Bone marrow (tissue), 2 donors: ENCODE measurements at places on chromosomes 3 and 15.

GRCh38 chr15:91482799-91483198, 370.7 kb upstream of the SLCO3A1 start:
- no peak for DNase-seq

GRCh38 chr3:112496366-112497067, 2.8 kb downstream of the BTLA start:
- no peak for DNase-seq

GRCh38 chr15:78360958-78361718, 21.0 kb downstream of the CRABP1 start:
- DNase-seq = no peak

DNA sequence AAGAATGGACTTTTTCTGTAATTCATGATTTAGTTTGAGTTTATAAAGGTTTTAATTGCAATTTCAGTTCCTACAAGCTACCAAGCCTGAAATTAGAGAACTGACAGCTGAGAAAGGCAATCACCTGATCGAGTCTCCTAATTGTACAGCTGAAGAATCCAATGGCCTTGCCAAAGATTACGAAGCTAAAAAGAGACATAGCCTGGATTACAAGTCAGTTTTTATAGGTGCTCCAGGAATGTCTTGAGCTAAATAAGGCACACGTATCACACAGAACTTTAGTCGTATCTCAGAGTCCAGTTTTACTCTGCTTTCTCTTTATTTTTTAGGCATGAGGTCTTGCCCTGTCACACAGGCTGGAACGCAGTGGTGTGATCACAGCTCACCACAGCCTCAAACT, 6.6 kb downstream of the DPH3 start:
- DNase-seq = no peak

DNA sequence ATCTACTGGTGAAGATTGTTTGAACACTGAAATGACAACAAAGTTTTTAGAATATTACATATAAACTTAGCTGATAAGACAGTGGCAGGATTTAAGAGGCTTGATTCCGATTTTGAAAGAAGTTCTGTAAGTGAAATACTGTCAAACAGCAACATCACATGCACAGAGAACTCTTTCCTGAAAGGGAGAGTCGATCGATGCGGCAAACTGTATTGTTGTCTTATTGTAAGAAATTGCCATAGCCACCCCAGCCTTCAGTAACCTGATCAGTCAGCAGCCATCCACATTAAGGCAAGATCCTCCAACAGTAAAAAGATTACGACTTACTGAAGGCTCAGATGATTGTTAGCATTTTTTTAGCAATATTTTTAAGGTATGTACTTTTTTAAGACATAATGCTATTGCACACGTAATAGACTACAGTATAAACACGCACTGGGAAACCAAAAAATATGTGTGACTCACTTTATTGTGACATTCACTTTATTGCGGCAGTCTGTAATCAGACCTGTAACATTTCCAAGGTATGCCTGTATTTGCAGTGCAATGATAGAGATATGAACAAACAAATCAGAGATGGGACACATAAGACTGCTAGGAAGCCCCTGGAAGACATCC, 225.6 kb upstream of the UBE2E1 start:
- DNase-seq = no peak

DNA sequence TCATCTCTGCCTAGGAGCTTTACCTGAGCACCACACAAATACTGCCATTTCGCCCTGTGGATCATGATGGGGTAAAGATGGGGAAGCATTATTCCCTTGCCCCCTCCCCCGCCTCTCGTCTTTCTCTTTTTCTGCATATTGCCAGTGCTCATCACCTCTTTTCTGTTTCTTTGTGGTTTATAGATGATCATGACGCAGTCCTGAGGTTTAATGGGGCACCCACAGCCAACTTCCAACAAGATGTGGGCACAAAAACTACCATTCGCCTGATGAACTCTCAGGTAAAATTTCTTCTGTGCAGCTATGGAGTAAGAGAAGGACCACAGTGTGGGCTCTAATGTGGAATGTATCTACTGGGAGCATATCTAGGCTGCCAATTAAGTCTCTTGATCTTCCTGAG, 88.2 kb downstream of the RPL39L start:
- DNase-seq = no peak

DNA sequence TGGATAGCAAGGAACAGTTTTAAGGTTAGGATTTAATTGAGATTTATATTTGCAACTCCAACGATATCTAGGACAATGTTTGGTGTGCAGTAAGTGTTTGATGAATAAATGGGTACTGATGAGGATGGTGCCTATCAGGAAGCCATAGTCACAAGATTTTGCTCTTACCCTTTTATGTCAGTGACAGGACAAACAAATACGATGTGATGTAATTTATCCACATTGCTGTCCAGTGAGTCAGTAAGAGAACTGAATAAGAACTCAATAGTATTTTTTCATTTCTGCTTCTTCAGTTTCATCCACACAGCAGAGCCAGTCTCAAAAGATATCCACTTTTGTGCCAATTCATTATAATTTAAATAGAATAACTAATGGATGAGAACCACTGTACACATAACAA, 18.5 kb downstream of the C3orf85 start:
- DNase-seq = no peak

- DNase-seq = no peak
These were observed 327.3 kb upstream of the SATB1 start for GRCh38 chr3:18752273-18752934.
